ENCODE measurements at places on chromosomes 4 and X.

GRCh38 chr4:42306221-42307109 lies 90.8 kb upstream of the SHISA3 start:
- no peak for DNase-seq

DNA sequence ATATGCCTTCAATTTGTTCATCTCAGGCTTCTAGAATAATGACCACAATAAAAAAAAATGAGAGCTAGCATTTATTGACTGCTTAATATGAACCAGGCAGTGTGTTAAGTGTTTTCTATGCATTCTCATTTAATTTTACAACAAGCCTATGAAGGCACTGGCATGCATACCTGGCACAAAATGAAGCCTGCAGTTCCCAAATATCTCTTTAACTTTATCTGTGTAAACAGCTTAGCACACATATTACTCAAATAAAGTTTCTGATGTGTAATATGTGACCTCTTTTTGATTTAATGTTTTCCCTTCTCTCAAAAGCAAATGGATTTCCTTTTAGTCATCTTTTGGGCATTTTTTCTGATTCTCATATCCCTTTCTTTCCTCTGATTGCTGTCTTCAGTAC lies 671.8 kb downstream of the PCDH7 start:
- DNase-seq = no peak

- DNase-seq = no peak
Measured at GRCh38 chrX:21354725-21355124, 19.5 kb upstream of the CNKSR2 start.

- DNase-seq = no peak
Measured at GRCh38 chr4:6887591-6888371, 21.8 kb upstream of the TBC1D14 start.

DNA sequence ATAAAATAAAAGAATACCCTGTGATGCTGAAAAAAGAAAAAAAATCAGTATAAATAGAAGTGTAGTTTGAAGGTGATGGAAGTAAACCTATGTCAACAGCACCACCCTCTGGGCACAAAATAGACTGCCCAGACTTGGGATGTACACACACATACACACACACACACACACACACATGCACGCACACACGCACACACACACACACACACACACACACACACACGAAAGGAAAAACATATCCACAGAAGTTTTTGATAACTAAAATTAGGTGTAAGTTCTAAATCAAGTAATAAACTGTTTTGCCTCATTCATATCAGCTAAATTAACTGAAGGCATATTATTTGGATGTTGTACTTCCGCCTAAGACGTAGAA lies 40.5 kb downstream of the ANXA5 start:
- peak; percentile 78 for DNase-seq

GRCh38 chr4:30656828-30657227 lies 63.3 kb upstream of the PCDH7 start:
- DNase-seq = no peak

- no peak for DNase-seq
Measured at GRCh38 chr4:1568855-1569460, 115.2 kb downstream of the FAM53A start.

- peak; percentile 33 for DNase-seq
Measured at GRCh38 chr4:62191451-62192240, 991.5 kb downstream of the ADGRL3 start.

GRCh38 chrX:112738347-112739033 lies 58.8 kb upstream of the LHFPL1 start:
- no peak for DNase-seq

- no peak for DNase-seq
Measured at GRCh38 chr4:150325872-150326271, 247.6 kb downstream of the DCLK2 start.

DNA sequence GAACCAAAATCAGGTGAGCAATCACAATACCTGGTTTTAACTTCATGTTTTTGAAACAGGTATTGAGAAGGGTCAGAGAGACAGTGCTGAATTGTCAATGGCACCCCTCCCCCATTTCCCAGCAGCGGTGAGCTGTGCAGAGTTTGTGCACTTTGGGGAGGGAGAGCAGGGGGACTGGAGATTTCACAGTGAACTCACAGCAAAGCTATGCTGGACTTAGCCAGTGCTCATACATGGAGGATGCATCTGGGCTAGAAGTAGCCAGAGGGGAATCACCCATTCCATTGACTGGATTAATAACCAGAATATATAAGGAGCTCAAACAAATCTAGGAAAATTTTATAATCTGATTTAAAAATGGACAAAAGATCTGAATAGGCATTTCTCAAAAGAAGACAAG lies 612.6 kb downstream of the STPG2 start:
- no peak for DNase-seq

GRCh38 chr4:159577241-159577640 lies 474.4 kb downstream of the RAPGEF2 start:
- DNase-seq = no peak

DNA sequence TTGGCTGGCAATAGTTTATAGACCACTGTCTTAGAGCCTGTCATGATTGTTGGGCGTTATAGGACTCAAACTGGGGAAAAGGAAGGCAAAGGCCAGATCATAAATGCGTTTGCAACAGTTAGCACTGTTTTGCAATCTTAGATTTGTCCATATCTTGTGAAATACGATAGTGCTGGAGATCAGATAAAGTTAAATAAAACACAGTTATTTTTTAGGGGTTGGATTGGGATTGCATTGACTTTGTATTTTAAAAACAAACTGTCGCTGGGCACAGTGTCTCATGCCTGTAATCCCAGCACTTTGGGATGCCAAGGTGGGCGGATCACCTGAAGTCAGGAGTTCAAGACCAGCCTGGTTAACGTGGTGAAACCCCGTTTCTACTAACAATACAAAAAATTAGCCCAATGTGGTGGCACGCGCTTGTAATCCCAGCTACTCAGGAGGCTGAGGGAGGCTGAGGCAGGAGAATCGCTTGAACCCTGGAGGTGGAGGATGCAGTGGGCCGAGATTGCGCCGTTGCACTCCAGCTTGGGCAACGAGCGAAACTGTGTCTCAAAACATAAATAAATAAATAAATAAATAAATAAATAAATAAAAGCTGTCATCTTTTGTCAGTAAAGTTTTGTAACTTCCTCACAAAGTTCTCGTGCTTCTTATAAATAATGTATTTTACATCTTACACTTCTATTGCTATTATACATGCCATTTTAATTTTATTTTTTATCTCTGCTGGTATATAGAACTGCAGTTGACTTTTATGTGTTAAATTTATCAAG lies 117.2 kb downstream of the KDM6A start:
- no peak for DNase-seq

DNA sequence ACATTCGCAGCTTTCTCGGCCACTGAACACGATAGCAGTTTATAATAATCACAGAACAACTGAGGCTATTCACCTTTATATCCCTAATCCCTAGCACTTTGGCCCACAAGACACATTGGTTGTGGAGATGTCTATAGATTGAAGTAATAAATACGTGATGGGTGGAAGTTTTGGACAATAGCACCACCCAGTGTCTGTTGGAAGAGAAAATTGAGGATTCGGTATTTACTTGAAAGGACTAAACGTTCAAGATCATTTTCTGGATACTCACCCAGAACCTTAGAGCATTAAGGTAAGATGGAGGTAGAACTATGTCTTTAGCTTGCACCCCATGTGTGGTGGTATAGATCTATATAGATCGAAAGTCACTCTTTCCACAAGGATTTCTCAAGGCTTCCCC lies 787 bp upstream of the TMSB15A start:
- peak; percentile 34 for DNase-seq

GRCh38 chr4:144090744-144091143 lies 49.8 kb downstream of the GYPA start:
- no peak for DNase-seq

DNA sequence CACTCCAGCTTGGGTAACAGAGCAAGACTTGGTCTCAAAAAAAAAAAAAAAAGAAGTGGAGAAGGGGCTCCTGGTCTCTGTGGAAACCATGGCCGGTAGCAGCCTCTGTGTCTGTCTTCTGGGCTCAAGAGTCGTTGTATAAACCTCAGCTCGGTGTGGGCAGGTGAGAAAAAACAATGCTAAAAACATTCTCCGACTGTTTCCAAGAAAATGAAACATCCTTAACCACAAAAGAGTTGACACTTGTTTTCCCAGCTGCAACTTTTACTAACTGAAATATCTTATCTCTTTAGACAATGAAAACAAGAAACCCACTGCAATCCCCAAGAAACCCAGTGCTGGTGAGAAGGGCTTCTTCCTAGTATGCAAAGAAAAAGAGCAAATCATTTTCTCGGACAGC lies 26.2 kb downstream of the CD99 start:
- DNase-seq = no peak

GRCh38 chr4:113157086-113157857 lies 107.8 kb downstream of the ANK2 start:
- no peak for DNase-seq

- no peak for DNase-seq
Measured at GRCh38 chr4:2180410-2180809, 61.5 kb downstream of the HAUS3 start.

- DNase-seq = peak; percentile 66
Measured at GRCh38 chr4:159946983-159947615, 844.2 kb downstream of the RAPGEF2 start.

- DNase-seq = no peak
Measured at GRCh38 chr4:105265689-105266088, 119.0 kb downstream of the TET2 start.

DNA sequence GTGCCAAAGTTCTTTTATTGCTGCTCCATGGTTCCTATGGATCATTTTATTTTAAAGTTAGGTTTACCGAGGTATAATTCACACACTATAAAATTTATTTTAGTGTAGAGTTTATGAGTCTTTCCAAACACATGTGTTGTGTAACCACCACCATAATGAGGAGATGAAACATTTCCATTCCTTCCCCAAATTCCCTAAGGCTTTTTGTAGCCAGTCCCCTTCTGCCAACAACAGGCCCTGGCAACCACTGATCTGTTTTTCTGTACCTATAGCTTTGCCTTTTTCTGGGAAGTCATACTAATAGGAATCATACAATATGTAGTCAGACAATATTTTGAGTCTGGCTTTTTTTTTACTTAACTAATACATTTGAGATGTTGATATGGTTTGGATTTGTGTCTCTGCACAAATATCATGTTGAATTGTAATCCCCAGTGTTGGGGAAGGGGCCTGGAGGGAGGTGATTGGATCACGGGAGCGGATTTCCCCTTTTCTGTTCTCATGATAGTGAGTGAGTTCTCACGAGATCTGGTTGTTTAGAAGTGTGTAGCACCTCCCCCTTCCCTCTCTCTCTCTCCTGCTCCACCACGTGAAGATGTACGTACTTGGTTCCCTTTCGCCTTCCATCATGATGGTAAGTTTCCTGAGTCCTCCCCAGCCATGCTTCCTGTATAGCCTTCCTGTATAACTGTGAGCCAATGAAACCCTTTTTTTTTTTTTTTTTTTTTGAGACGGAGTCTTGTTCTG lies 59.6 kb upstream of the DHX15 start:
- DNase-seq = no peak

DNA sequence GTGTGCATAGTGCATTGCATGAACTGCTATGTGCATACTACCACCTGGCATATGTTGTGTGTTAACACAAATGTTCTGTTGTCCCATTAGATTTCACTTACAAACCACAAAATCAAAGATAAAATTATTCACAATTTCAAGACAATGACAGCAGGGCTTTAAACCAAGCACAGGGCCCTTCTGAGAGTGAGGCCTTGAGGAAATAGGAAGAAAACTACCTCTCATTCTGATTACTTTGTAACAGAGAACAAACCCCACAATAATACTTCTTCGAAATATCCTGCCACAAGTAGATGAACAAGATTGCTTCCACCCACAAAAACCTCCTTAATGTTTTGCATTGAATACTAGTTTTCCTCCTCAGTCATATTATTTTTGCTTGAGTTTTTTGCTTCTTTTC lies 85.5 kb upstream of the SPANXB1 start:
- DNase-seq = no peak

DNA sequence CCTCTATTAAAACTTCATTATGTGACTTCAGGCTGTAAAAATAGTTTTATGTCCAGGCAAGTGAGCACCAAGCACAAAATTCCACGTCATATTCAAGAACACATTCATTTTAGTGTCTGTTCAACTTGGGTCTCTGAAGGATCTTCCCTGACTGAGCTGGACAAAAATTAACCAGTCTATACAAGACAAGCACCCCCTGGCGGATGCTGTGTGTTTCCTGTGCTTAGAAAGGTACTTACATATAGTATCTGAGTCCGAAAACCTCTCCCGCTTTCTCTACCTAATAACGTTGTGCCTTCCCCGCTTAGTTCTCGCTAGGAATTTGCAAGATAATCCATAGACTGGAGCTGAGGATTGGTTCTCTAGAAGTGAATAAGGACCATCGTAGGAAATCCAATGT lies 2214.5 kb upstream of the TENM3 start:
- DNase-seq = peak; percentile 55

GRCh38 chr4:7984286-7984925 lies 44.7 kb upstream of the AFAP1 start:
- no peak for DNase-seq

- no peak for DNase-seq
Measured at GRCh38 chr4:171979461-171979860, 166.3 kb downstream of the GALNTL6 start.

DNA sequence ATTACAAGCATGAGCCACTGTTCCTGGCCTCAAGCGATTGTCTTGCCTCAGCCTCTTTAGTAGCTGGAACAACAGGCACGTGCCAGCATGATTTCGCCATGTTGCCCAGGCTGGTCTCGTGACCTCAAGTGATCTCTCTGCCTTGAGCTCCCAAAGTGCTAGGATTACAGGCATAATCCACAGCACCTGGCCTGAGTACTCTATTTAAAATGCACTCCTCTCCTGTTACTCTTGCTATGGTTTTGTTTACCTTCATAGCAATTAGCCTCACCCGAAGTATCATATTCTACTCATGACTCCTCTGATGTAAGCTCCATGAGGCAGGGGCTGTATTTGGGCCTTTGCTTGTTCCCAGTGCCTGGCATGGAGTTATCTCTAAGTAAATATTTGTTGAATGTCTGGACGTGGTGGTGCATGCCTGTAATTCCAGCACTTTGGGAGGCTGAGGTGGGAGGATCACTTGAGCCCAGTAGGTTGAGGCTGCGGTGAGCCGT lies 92.5 kb upstream of the SLC34A2 start:
- no peak for DNase-seq

DNA sequence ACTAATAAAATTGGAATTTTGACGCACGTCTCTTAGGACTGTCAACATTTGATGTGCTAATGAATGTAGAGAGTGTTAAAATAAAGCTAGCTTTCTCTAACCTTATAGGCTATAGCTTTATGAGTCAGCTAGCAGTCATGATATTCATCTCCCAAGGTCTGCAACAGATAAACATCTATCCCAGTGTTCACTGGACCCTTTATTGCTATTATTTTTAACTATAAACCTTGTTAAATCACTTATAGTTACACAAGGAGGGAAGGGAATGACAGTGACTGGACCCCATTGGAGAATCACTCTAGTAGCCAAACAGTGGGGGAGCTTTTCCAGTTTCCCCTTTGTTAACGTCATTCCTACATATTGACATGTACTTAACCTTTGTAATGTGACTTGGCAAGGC lies 67.9 kb upstream of the SHISA3 start:
- DNase-seq = no peak

GRCh38 chr4:36243355-36244256 lies 708 bp downstream of the ARAP2 start:
- no peak for DNase-seq

GRCh38 chr4:139857021-139857420 lies 191.4 kb downstream of the MGST2 start:
- DNase-seq = no peak

GRCh38 chr4:151912632-151913031 lies 151.8 kb upstream of the GATB start:
- no peak for DNase-seq
